ELR (cell line): ENCODE measurements at places on chromosomes 13 and 19.

- DNase-seq, result no peak
Observed at GRCh38 chr19:27906081-27906480, 1306.9 kb downstream of the UQCRFS1 start.

GRCh38 chr13:99000137-99000536 is 22.3 kb upstream of the DOCK9 start:
- DNase-seq, result no peak

GRCh38 chr19:54248016-54248601 is 5.5 kb upstream of the LILRA6 start:
- DNase-seq, result peak; percentile 65

GRCh38 chr13:40777166-40777808 is 6.3 kb upstream of the MRPS31 start:
- peak; percentile 74 for DNase-seq
